ENCODE measurements at places on chromosomes 1 and 21. TPM values are rescaled to one million over a fixed set of nuclear protein-coding genes. Genes with fewer than 3 reads are reported as not detected.

UBE2U gene
- total RNA-seq, result not detected

DNAJB4 gene
- total RNA-seq, result 40.1 TPM

DNA sequence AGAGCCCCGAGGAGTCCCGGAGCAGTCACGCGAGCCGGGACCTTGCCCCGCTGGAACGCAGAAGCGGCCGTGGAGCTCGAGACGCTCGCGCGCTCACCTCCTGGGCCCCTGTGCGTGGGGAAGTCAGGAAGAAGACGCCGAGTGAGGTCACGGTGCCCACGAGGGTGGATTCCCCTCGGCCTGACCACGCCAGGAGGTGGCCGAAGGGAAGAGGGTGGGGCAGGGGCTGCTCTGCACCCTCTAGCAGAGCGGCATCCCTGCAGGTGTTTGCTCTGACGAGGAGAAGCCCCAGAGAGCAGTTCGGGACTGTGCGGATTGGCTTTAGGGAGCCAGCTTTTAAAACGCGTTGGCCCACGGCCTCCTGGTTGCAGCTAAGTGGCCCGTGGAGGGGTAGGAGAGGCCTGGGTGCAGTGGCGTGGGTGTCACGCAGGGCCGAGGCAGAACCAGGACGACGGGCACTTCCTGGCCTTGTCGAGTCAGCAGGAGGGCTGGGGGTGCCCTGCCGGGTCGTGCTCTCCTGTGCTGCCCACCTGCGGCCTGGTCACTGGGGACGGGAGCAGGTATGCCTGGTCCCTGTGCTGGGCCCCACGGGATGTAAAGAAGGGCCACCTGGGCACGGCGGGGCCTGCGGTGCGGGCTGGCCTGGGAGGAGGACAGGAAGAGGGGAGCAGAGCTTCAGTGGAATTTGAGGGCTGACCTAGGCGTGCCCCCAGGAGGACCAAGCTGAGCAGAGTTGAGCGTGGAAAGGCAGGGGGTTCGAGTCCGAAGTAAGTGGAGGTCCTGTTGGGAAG lies 1.0 kb downstream of the PDXK start:
- DNase-seq, result no peak

DNA sequence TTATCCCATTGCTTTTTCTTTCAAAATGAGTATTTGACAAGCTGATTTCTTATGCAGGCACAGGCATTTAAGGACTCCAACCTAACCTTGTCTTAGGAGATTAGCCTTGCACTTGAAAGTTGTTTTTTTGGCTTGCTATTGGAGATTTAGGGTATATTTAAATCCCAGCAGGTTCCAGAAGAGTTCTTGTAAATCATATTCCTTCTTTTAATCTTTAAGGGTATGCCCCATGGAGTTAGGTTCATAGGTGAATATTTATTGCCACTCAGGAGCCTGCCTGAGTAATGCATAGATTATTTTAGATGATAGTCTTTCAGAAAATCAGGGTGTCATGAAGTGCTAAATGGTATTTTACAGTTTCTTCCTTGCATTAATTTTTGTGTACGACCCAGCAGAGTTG lies 146.5 kb downstream of the PATJ start:
- no peak for DNase-seq

DNA sequence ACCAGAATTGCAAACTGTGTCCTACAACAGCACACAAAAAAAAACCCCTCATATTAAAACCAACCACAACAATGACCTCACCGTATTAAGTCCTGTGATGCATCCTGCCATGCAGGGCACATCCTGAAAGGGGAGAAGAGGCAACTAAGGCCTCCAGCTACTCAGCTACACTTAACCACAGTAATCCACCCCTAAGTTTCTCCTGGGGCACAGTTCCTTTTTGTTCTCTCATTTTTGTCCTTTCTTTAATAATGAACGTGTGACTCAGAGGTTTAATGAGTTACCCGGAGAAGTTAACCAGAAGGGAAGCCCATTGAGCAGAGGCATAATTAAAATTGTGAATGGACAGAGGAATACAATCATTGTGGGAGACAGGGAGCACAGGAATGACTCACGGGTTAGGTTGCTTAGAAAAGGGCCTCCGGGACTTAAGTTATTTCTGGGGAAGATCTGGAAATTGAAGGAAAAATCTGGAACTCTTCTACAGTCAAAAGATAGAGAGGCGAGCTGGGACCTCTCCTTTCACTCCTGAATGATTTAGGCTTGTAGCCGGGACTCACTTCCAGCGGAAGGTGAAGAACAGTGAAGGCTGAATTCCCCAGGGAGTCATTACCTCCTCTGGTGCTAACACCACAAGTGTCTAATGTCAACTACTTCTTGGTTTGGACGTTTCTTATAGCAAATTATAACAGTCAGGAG lies 36.9 kb upstream of the HIVEP3 start:
- DNase-seq, result peak; percentile 100

GRCh38 chr1:107724648-107725047 lies 240.3 kb downstream of the VAV3 start:
- no peak for DNase-seq

GRCh38 chr1:189424746-189425331 lies 1052.8 kb downstream of the BRINP3 start:
- DNase-seq, result peak; percentile 10

DNA sequence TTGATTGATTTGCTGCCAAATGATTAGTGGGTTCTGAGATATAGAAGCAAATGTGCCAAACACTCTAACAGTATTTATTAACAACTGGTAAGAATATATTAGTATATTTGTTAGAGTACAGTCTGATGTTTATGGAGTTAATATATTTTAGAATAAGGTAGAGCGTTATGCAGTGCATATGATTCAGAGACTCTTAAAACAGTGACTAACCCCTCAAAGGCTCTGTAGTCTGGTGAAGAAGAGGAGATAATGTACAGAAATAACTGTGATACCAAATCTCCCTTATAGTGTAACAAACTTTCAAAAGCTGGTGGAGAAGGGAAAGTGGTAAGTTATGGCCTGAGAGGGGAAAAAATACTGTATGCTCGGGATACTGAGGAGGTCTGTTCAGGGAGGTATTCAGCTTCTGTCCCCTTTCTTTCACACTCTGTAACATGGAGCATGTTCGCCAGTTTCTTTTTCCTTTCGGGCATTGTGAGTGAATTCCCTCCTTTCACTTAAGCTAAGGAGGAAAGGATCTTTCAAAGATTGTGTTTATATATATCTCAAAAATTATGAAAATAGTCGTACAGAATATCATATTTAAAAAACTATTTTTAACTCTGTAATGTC lies 121.2 kb downstream of the ADGRL2 start:
- no peak for DNase-seq

DNA sequence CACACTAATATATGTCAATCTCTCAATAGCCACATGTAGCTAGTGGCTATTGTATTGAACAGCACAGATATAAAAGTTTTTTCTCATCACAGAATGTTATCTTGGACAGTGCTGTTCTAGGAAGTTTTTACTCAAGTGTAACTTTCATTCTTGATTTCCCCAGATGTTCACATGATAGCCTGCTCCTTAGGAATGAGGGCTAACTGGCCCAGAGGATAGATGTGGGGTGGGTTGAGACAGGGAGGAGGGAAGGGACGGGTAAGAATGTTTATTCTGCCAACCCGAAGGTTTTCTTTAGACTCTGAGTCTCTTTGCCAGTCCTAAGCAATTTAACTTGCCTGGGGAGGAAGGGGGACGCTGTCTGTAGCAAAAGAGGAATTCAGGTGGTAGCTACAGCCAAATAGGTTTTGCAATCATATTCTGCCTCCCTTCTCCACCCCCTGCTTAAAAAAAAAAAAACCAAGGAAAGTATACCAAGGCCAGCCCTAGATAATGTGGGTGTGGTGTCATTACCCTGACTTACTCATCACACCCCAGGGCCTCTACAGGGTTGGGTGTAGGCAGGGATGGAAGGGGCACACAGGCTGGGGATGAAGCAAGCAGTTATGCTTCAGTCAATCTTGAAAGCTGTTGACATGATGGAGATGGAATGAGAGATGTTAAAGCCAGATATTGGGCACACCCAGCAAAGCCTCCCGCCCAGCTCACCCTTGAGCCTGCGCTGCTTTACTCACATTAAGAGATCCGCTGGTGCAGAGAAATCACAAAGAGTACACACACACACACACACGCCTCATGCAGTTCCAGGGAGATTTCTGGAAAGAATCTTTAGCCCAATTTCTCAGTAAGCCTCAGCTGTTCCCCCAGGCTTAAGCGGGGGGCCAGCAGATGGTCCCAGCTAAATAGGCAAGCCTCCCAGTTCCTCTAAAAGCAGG lies 59.9 kb downstream of the PLXNA2 start:
- peak; percentile 99 for DNase-seq

DNA sequence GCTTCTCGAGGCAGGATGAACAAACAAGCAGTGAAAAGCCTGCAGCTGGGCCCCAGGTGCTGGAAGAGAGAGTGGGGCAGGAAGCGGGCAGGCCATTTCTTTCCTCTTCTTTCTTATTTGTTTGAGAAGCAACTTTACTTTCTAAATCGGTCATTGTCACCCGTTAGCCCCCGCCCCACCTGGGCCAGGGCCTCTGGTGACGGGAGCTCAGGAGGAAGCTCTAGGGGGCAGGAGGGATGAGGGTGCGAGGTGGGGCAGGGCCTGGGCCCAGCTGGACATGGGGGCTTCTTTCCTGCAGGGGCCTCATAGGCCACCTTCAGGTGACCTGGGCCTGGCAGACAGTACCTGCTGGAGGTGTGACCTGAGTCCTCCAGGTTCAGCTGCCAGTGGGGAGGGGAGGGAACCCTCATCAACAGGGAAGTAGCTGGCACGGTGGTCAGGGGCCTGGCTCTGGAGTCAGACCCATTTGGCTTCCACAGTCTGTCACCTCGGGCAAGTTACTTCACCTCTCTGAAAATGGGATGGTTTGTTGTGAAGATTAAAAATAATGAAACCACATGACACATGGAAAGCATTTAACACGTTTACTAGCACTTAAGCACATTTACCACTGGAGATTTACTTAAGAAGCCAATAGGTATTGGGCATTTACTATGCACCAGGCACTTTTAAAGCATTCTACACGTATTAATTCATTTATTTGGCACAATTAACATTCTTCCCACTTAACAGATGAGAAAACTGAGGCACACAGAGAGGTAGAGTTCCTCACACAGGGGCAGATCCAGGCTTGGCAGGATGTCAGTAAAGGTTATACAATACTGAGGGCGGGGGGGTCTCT lies 54.1 kb upstream of the ID3 start:
- DNase-seq, result no peak

GRCh38 chr1:210144736-210145135 lies 87.9 kb upstream of the SERTAD4 start:
- DNase-seq, result peak; percentile 19

DNA sequence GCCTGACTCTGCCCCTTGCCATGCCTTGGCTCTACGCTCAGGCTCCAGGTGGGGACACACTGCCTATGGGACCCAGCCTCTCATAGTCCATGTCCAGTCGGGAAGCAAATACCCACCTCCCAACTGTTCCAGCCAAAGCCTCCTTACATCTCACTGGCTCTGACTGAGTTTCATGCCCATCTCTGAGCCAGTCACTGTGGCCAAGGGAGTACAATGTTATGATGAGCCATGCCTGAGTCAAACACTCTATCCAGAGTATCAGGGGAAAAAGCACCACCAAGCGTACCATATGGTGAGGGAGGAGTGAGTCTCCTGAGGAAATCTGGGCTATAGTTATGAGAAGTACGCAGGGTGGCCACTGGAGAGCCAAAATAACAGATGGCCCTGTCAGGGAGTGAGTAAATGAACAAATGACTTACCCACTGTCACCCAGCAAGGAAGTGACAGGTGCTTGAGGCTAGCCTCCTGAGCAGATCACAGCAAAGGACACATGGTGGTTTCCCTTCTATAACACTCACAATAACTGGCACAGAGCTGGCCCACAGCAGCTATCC lies 236.6 kb upstream of the GJB5 start:
- no peak for DNase-seq

DNA sequence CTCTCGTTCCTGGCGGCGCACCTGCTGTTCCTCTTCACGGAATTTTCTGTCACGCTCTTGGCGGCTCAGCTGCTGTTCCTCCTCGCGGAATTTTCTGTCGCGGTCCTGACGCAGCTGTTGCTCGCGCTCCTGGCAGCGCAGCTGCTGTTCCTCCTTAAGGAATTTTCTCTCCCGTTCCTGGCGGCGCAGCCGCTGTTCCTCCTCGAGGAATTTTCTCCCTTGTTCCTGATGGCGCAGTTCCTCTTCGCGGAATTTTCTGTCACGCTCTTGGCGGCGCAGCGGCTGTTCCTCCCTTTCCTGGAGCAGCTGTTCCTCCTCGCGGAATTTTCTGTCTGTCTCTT lies 6.4 kb downstream of the TCHH start:
- no peak for DNase-seq

DNA sequence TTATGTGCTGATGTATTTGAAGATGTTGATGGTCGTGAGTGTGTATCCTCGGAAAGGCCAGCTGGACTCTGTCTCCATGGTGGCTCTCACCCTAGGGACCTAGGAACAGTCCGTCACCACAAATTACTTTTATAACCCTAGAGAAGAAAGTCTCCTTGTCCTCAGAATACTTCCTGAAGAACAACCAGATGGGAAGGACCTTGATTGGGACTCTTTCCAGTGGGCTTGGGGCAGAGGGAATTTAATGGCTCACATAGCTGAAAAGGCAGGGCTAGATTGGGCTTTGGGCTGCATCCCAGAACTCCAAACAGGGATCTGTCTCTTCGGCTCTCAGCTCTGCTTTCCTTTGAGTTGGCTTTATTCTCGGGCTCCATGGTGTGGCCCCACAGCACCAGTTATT lies 90.8 kb downstream of the TBX19 start:
- DNase-seq, result no peak

GRCh38 chr1:205699416-205699815 lies 19.1 kb upstream of the SLC45A3 start:
- DNase-seq, result no peak

GRCh38 chr1:11860083-11860482 lies 1.3 kb upstream of the NPPB start:
- DNase-seq, result no peak

- peak; percentile 86 for DNase-seq
These were observed 42.0 kb upstream of the PADI1 start for GRCh38 chr1:17162941-17163340.

GRCh38 chr1:213570487-213570886 lies 417.3 kb upstream of the PROX1 start:
- peak; percentile 3 for DNase-seq

GRCh38 chr21:45637883-45638282 lies 5.6 kb upstream of the PCBP3 start:
- DNase-seq, result no peak

- no peak for DNase-seq
These were observed 16.5 kb downstream of the SMAP2 start for GRCh38 chr1:40389871-40390560.
